SW480 (cell line): ENCODE measurements at places on chromosomes 11 and 22.
A peak's percentile ranks its signal among the peaks of the same experiment; 100 is the strongest.

- DNase-seq, result no peak
Observed at GRCh38 chr11:46555267-46556054, 38.4 kb downstream of the AMBRA1 start.

- DNase-seq, result no peak
Observed at GRCh38 chr11:116387641-116388040, 385.1 kb downstream of the BUD13 start.

DNA sequence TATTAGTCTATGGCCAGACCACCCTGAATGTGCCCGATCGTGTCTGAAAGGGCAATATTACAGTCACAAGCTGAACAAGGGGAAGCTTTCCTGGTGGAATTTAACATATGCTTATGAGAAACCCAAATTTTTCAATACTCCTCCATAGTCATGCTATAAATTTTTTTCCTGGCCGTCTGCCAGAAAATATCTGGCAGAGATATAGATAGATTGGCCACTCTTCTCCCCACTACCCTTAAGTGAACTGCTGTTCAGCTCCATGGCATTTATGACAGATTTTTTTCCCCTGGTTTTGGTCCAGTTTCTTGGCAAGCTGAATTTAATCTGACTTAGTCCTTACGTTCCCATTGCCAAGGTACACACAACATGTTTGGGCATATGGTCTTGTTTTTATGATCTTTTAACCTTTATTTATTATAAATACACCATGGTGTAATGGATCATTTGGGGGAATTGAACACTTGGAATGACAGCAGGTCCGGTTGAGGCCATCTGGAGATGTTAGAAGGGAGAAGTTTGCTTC lies 328.5 kb downstream of the CNTN5 start:
- no peak for DNase-seq

GRCh38 chr11:3115321-3115720 lies 49.8 kb downstream of the OSBPL5 start:
- DNase-seq, result no peak

GRCh38 chr11:118618115-118618990 lies 10.9 kb downstream of the PHLDB1 start:
- peak; percentile 73 for DNase-seq

DNA sequence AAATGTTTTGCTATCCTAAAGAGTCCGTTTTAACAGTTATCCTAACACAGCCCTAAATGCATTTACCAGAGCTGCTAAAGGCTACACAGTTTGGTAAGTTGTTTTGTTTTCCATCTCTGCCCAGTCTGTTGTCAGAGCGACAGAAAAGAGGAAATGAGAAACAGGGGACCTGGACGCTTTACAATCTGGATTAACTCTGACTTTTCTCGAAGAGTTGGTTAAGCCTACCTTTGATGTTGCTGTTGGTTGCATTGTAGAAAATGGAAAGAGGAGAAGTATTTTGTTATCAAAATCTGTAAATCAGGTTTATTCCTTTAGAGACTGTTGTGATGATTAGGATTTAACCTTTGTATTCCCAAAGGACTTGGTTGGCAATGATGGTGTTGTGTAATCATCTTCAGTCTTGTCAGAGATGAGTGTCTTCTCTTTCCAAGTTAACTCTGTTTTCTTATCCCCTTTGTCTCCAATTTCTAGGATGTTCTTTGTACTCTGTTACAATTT lies 481 bp downstream of the ANGPTL5 start:
- peak; percentile 8 for DNase-seq

- no peak for DNase-seq
Observed at GRCh38 chr22:35893698-35894097, 134.9 kb downstream of the RBFOX2 start.

GRCh38 chr11:112583261-112583893 lies 322.7 kb upstream of the PLET1 start:
- DNase-seq, result peak; percentile 92

DNA sequence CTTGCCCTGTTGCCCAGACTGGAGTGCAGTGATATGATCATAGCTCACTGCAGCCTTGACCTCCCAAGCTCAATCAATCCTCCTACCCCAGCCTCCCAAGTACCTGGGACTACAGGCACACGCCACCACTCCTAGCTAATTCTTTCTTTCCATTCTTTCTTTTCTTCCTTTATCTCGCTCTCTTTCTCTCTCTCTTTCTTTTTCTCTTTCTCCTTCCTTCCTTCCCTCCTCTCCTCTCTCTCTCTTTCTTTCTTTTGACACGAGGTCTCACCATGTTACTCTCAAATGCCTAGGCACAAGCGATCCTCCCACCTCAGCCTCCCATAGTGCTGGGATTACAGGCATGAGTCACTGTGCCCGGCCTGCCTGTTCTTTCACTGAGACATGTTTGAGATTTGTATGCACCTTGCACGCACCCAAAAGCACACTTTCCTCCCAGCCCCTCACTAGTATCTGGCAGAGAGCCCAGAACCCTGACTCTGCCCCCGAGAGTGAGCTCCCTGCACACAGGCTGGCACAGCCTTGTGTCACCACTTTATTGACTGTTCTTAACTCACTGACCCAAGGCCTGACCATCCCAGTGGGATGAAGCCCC lies 56.8 kb downstream of the CD6 start:
- DNase-seq, result no peak

- DNase-seq, result no peak
Observed at GRCh38 chr11:17296852-17297559, 20.5 kb downstream of the NUCB2 start.

DNA sequence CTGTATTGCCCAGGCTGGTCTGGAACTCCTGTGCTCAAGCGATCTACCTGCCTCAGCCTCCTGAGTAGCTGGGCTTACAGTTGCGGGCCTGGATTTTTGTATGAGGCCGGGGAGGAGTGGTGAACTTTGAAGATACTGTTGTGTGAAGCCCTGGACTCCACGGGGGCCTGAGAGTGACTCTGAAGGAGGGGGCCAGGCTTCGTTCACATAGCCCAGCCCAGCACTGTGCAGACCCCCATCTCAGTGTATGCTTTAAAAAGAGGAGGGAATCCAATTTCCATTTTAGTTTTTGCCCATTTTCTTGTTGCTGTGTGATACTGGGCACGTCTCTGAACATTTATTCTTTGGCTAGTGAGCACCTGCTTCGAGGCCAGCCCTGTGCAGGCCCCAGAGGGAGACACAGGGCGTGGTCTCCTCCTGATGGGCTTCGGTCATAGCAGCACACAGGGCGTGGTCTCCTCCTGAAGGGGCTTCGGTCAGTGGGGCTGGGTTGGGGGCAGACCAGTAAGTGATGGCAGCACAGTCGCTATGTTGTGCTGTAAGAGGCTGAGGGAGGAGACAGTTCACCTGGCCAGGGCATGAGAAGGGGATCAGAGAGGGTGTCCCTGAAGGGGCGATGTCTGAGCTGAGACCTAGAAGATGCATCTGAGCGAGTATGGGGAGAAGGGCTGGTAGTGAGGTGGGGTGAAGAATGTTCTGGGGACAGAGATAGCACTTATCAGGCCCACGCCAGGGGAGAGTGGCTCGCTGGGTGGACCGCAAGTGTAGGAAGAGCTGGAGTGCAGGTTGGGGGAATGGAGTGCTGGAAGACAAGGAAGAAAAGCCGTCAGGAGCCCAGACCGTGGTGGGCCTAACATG lies 14.0 kb downstream of the SAMM50 start:
- no peak for DNase-seq

- no peak for DNase-seq
Observed at GRCh38 chr11:57484141-57484710, 23.9 kb downstream of the RTN4RL2 start.

- DNase-seq, result peak; percentile 25
Observed at GRCh38 chr11:46521961-46522681, 71.7 kb downstream of the AMBRA1 start.

GRCh38 chr11:35414311-35414710 lies 5.0 kb downstream of the SLC1A2 start:
- no peak for DNase-seq

DNA sequence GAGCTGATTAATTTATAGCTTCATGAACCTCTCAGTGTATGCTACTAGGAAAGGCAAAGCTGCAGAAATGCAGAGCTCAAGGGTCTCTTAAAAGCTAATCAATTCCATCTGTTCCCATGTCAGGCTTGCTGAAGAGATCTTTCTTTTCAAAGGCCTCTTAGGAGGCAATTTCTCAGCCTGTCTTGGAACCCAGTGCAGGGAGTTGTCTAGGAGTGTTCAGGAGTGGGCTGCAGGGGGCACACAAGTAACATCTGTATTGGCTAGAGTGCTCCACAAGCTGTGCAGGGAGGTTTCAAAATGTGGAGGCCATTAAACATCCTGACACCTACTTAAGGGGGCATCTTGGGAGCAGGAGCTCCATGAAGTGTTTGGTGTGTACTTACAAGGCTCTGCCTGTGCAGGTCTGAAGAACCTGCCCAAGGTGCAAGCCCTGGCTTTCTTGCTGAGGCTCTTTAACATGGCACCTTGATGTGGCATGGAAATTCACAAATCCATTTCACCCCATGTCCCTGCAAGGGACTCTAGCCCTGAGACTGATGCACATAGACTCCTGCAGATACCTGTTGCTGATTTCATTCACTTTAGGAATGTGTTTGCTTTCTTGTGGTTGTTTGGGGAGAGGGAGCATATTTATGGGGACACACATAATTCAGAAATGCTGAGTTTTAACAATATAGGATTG lies 134.7 kb downstream of the ME3 start:
- no peak for DNase-seq

DNA sequence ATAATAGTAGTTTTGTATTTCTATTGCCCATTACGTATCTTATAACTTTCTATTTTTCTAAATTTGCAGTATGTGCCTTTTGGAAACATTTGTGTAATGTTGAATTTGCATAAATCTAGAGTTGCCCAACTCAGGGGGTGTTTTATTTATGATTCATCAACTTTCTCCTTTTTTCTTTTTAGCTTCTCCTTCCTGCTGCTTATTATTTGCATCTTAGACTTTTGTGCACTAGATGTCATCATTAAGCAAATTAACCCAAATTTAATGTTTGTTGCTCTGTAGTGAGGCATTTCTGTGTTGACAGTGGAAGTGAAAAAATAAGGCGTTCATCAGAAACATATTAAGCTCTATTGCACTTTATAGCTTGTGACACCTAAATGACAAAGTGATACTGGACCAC lies 56.2 kb upstream of the ZBED5 start:
- DNase-seq, result no peak
